CD4-positive, CD25-positive, alpha-beta regulatory T cell (primary cell): ENCODE measurements at places on chromosomes 6 and 20.
A peak's percentile ranks its signal among the peaks of the same experiment; 100 is the strongest.

- no peak for DNase-seq
- no peaks in the 10 kb centered on the region for H3K36me3 ChIP-seq
- peaks cover 46% of the 10 kb centered on the region for H3K27me3 ChIP-seq
- H3K27ac ChIP-seq: no peak overlapping the region
- peaks cover 10% of the 10 kb centered on the region for H3K4me1 ChIP-seq
These were observed 5.3 kb downstream of the SOBP start for GRCh38 chr6:107495196-107495643.

DNA sequence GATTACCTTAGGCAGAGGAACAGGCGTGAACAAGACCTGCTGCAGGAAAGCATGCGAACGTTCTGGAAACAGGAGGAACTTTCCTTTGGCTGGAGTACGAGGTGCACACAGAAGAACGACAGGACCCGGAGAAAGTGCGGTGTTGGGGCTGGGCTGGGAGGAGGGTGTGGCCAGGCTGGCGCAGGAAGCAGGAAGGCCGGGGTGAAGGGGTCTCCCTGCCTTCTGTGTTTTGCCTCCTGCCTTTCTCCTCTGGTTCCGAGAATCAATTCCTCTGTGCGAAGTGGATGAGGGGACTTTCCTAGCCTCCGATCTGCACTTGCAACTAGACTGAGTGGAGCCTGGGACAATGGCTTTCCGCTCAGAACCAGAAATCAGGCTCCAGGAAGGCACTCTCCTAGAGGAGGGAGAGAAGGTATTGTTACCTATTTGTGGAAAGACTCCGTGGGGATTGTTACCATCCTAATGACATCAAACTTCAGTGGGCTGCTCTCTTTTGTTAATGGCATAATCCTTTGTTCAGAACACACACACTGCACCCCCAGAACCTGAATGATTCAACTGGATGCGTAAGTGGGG, 22.9 kb upstream of the PLEKHG1 start:
- H3K4me3 ChIP-seq: no peak overlapping the region
- no peak for DNase-seq
- H3K27ac ChIP-seq: no peak overlapping the region
- H3K4me1 ChIP-seq: no peaks in the 10 kb centered on the region
- no peaks in the 10 kb centered on the region for H3K36me3 ChIP-seq
- no peaks in the 10 kb centered on the region for H3K27me3 ChIP-seq

- no peak overlapping the region for H3K27ac ChIP-seq
- H3K27me3 ChIP-seq: no peaks in the 10 kb centered on the region
- no peak overlapping the region for H3K4me3 ChIP-seq
- H3K4me1 ChIP-seq: no peaks in the 10 kb centered on the region
These were observed 61.4 kb upstream of the CSE1L start for GRCh38 chr20:48984575-48985219.

- H3K27ac ChIP-seq: no peak overlapping the region
- no peaks in the 10 kb centered on the region for H3K27me3 ChIP-seq
- no peak overlapping the region for H3K4me3 ChIP-seq
- peaks cover 12% of the 10 kb centered on the region for H3K4me1 ChIP-seq
- H3K36me3 ChIP-seq: no peaks in the 10 kb centered on the region
These were observed 67.9 kb upstream of the SNX9 start for GRCh38 chr6:157755032-157755745.

- H3K27ac ChIP-seq: no peak overlapping the region
- no peak overlapping the region for H3K4me3 ChIP-seq
- no peaks in the 10 kb centered on the region for H3K27me3 ChIP-seq
- no peaks in the 10 kb centered on the region for H3K36me3 ChIP-seq
These were observed 228.8 kb downstream of the EPM2A start for GRCh38 chr6:145506565-145506964.

DNA sequence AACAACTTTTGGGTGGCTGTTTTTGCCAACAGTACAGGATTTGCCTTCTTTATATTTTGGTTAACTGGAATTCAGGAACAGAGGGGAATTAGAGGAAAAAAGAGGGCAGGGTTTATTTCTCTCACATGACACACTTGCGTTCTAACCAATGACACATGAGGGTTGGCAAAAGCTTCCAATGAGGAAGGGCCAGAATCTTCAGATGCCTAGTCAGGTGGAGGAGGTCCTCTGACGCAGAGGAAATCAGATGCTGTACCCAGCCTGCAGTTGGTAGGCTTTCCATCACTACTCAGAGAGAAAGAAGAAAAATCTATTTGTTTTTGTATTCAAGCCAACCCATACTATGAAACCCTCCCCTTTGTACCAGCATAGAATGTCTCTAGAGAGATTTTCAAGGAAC, 20.8 kb downstream of the TM9SF4 start:
- no peaks in the 10 kb centered on the region for H3K27me3 ChIP-seq
- H3K4me3 ChIP-seq: no peak overlapping the region
- no peaks in the 10 kb centered on the region for H3K4me1 ChIP-seq
- H3K36me3 ChIP-seq: peaks cover 18% of the 10 kb centered on the region
- DNase-seq: no peak
- no peak overlapping the region for H3K27ac ChIP-seq

- H3K27me3 ChIP-seq: no peaks in the 10 kb centered on the region
- no peaks in the 10 kb centered on the region for H3K4me1 ChIP-seq
- no peak for DNase-seq
- H3K36me3 ChIP-seq: no peaks in the 10 kb centered on the region
- no peak overlapping the region for H3K4me3 ChIP-seq
- no peak overlapping the region for H3K27ac ChIP-seq
These were observed 2.7 kb upstream of the IP6K3 start for GRCh38 chr6:33749401-33749800.

GRCh38 chr6:143055891-143056290, 4.8 kb upstream of the AIG1 start:
- no peak overlapping the region for H3K4me3 ChIP-seq
- DNase-seq: no peak
- no peaks in the 10 kb centered on the region for H3K36me3 ChIP-seq
- peaks cover 10% of the 10 kb centered on the region for H3K4me1 ChIP-seq

DNA sequence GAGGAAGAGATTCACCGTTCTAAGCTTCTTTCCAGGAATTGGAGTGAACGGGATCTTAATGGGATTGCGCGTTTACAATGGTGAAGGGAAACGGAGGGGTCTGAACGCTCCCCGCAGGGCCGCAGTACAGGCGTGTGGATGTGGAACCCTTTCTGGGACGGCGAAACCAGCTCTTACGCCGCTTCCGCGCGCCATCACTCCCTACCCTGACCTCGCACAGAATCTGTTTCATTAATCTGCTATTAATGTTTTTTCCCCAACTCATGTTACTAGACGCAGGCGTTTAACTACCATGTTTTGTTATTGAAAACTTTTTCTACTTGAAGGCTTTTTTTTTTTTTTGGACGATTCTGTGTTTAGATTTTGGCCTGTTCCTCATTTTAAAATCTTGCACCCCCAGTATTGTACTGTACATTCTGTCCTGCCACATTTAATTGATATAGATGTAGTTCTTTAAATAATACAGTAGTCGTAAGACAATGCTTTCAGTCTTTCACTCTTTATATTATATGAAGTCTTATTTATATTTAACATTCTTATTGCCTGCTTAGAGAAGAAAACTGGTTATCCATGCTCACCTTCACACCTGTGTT, 696 bp upstream of the SUPT3H start:
- H3K27ac ChIP-seq: peak overlapping the region; percentile 96
- no peaks in the 10 kb centered on the region for H3K36me3 ChIP-seq
- H3K27me3 ChIP-seq: no peaks in the 10 kb centered on the region
- DNase-seq: no peak
- H3K4me1 ChIP-seq: peaks cover 17% of the 10 kb centered on the region
- H3K4me3 ChIP-seq: peak overlapping the region; percentile 95

- no peak overlapping the region for H3K4me3 ChIP-seq
- DNase-seq: no peak
- H3K27ac ChIP-seq: no peak overlapping the region
- no peaks in the 10 kb centered on the region for H3K4me1 ChIP-seq
- no peaks in the 10 kb centered on the region for H3K27me3 ChIP-seq
These were observed 9.4 kb downstream of the LAMA5 start for GRCh38 chr20:62357681-62358080.

- no peaks in the 10 kb centered on the region for H3K4me1 ChIP-seq
- no peak overlapping the region for H3K4me3 ChIP-seq
- H3K27ac ChIP-seq: no peak overlapping the region
- no peak for DNase-seq
- peaks cover 9% of the 10 kb centered on the region for H3K27me3 ChIP-seq
These were observed 6.5 kb upstream of the NCOA6 start for GRCh38 chr20:34831936-34832335.

GRCh38 chr6:14059791-14060436, 57.7 kb upstream of the CD83 start:
- no peak overlapping the region for H3K27ac ChIP-seq
- no peak for DNase-seq
- no peak overlapping the region for H3K4me3 ChIP-seq
- H3K36me3 ChIP-seq: no peaks in the 10 kb centered on the region
- H3K4me1 ChIP-seq: no peaks in the 10 kb centered on the region
- H3K27me3 ChIP-seq: peaks cover 41% of the 10 kb centered on the region

DNA sequence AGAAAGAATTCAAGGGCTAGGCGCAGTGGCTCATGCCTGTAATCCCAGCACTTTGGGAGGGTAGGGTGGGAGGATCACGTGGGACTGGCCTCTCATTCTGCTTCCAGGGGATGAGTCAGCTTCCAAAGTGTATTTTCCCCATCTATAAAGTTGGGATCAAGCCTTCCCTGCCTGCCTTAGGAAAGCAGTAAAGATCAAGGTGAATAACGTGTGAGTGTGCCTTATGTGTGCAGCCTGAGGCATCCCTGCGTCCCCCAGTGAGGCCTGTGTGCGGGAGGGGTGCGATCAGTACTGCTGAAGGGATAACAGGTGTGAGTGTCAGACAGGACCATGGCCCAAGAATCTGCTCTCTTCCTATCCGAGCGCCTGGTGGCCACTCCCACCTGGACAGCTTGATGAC, 26.8 kb downstream of the TMEM181 start:
- H3K4me1 ChIP-seq: no peaks in the 10 kb centered on the region
- no peak for DNase-seq
- H3K36me3 ChIP-seq: peaks cover 84% of the 10 kb centered on the region
- H3K4me3 ChIP-seq: no peak overlapping the region
